ENCODE measurements at places on chromosomes 6 and 20.

- H3K36me3 ChIP-seq, result no peaks in the 10 kb centered on the region
- peak; percentile 9 for DNase-seq
- H3K27me3 ChIP-seq, result no peaks in the 10 kb centered on the region
- no peak overlapping the region for H3K27ac ChIP-seq
- H3K4me3 ChIP-seq, result no peak overlapping the region
Measured at GRCh38 chr6:146361128-146361924, 182.3 kb upstream of the RAB32 start.

GRCh38 chr20:60269573-60270162 lies 311.4 kb downstream of the CDH26 start:
- H3K36me3 ChIP-seq, result no peaks in the 10 kb centered on the region
- H3K27me3 ChIP-seq, result peaks cover 5% of the 10 kb centered on the region
- no peak overlapping the region for H3K4me3 ChIP-seq
- DNase-seq, result no peak
- H3K4me1 ChIP-seq, result no peaks in the 10 kb centered on the region

DNA sequence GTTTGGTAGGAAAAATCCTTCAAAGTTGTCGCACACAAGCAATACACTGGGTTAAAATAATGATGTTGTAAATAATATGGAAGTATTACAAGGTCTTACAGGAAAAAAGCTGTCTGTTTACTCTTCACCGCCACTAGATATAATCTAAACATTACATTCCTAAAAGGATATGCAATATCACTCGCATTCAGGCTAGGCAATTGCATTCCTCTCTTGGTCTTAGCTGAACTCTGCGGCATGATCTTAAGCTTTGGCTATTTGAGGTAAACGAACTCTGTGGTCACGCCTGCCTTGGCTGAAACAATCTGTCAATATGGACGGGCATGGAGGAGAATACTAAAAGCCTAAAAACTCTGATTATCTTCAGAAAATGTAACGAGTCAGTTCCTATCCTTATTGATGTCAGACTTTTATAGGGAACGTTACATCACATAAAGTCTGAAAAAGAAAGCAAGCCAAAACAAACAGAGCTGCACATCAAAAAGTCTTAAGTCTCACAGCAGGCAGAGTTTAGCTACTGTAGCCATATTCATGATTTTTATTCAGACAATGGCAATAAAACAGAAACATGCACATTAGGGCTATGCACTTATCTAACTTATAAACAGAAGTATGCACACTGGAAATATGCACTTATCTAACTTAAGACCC lies 30.8 kb upstream of the FILIP1 start:
- H3K27me3 ChIP-seq, result peaks cover 5% of the 10 kb centered on the region
- peak; percentile 62 for DNase-seq
- H3K36me3 ChIP-seq, result no peaks in the 10 kb centered on the region
- H3K4me1 ChIP-seq, result peaks cover 6% of the 10 kb centered on the region
- H3K4me3 ChIP-seq, result peak overlapping the region; percentile 4
- H3K27ac ChIP-seq, result no peak overlapping the region

- H3K27ac ChIP-seq, result peak overlapping the region; percentile 87
- peaks cover 15% of the 10 kb centered on the region for H3K36me3 ChIP-seq
- no peaks in the 10 kb centered on the region for H3K27me3 ChIP-seq
- peak overlapping the region; percentile 89 for H3K4me3 ChIP-seq
- peak; percentile 83 for DNase-seq
Measured at GRCh38 chr6:37433657-37434271, 743 bp downstream of the CMTR1 start.

- H3K36me3 ChIP-seq, result no peaks in the 10 kb centered on the region
- DNase-seq, result no peak
- H3K27me3 ChIP-seq, result no peaks in the 10 kb centered on the region
- no peak overlapping the region for H3K27ac ChIP-seq
- H3K4me3 ChIP-seq, result peak overlapping the region; percentile 56
Measured at GRCh38 chr6:72760114-72760793, 138.4 kb downstream of the KCNQ5 start.

DNA sequence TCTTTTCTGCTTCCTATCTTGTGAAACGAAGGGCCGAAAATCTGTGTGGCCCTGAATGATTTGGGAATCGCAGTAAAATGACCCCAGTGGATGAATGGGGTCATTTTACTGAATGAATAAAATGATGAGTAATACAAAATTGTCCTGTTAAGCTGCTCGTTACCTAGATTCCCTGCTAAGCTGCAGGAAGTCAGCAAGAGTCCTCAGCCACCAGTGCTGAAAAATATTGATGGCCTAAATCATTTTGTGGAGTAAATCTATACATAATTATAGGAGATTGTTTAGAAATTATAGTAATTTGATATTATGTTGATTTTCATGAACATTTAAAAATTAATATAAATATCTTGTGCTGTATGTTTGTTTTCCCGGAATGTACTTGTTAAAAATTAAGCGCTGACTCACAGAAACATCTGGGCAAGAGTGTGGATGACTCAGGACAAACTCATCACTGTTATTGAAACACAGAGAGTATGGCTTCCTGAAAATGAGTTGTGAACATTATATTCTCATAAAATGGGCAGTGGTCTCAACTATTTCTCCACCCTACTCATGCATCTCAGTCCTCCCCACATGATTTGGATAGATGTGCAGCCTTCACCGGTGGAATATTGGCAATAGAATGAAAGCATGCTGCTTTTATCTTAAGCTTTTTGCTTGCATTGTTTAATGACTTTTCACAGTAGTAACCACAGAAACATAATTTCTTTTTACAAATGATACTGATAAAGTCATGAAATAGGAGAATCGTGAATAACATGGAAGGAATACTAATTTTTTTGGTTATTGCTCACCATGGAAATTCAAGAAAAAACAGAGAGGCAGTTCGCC lies 36.2 kb upstream of the RGS17 start:
- peaks cover 26% of the 10 kb centered on the region for H3K4me1 ChIP-seq
- no peaks in the 10 kb centered on the region for H3K36me3 ChIP-seq
- no peaks in the 10 kb centered on the region for H3K27me3 ChIP-seq
- peak overlapping the region; percentile 79 for H3K27ac ChIP-seq
- DNase-seq, result peak; percentile 62
- H3K4me3 ChIP-seq, result peak overlapping the region; percentile 15
